ENCODE measurements at places on chromosomes 7 and 10.

DNA sequence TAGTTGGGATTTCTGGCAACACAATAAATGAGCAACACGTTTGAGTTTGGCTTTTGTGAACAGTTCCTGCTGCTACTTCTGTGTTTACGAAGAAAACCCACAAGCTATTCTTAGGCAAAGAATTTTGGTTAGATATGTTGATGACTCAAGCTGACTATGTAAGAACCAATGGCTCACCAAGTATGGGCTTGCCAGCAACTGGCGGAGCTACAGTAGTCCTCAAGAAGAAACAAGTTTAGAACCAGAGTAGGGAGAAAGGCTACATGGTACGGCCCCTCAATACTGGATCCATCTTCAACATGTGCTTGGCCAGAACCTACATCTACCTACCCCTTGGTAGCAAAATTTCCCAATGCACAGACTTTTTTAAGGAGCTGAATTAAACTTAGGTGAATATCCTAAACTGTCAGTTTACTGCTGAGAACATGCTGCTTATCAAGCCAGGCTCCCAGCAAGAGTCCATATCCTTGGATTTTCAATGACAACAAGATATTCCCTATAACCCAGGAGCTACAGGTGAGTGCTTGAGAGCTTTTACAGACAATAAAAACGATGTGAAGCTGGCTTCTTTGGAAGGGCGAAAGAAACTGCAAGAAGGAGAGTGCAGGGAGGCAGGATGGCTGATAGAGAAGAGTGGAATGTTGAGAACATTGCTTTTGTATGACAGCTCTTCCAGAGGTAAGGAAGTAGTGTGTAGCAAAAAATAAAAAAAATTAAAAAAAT lies 74.3 kb upstream of the ASAH2 start:
- DNase-seq = no peak

DNA sequence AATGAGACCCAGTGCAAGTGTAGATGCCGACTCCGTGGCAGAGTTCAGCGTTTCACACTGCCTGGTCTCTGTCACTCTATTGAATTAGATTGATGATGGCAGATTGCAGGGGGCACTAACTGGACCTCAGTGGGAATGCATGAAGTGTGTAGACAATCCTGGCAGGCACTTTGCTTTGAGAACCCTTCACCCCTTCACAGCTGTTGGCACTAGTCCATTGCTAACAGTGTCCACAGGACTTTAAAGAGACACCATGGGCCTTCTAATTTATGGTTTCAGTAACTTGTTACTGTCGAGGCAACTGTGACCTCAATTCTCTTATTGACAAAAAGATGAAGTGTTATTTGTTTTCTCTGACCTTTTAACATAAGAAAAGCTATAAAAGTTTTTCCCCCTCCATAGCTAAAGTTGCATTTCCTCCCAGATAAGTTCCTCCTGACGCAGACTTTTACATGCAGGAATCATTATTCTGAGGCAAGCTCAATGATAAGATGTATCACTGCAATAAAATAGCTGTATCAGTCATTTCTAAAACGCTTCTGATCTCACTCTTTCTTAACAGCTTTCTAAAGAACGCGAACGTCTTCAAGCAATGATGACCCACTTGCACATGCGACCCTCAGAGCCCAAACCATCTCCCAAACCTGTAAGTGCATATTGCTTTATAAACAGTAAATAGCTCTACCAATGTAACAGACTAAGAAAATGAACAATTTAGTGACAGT lies 238.9 kb downstream of the FOXP2 start:
- DNase-seq = no peak

DNA sequence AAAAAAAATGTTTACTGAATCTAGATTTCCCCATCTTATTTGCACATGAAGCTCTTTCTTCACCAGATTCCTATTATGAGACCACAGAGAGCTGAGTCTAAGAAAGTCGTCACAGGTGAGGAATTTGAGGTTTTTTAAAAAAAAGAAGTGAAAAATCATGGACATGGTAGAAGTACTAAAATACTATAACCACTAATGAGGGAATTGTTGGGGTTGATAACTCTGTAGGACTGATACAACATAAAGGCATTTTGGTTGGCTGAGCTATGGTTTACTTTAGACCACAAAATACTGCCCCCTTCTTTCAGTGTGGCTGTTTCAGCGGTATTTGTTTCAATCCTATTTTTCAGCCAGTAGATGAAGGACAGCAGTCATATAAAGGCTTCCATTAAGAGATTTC lies 1111.3 kb downstream of the TYW1 start:
- DNase-seq = no peak

DNA sequence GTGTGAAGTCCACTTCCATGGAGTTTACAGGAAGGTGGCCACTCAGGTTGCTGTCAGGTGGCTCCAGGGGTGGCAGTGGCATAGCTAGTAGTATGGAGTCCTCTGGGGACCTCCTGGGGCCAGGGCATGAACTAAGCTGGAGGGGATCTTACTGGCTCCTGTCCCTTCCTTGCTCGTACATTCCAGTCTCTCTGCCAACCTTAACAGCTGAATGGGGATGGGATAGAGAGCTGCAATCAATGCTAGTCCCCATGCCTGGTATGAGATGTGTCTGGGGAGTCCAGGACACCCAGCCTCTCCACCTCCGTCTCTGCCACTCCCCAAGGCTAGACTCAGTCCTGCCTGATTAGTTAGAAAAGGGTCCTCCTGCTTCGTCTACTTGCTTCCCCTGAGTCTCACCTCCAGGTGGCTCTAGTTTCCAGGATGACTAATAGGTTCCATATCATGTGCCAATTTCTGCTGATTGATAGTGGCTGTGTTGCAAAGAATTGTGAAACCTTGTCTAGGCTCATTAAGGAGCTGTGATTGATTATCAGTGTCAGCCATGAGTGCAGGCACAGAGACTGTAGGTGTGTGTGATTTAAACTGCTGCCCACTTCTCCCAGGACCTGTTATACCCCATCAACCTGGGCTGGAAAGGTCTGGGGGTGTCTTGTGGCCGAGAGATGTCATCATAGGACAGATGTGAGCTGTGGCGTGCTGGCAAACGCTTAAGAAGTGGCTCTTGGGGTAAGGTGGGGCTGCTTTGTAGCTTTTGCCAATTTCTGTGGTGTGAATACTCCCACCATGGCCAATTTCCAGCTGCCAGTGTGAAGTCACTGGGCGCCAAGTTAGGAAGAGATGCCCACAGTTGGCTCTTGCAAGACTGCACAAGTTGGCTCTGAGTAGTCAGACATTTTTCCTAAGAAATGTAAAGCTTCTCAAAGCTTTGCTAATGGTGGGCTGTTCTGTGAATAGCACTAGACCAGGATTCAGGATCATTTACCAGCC lies 59.8 kb downstream of the COL13A1 start:
- no peak for DNase-seq

GRCh38 chr10:28202941-28203352 lies 99.9 kb downstream of the MPP7 start:
- no peak for DNase-seq

GRCh38 chr7:139089118-139089517 lies 20.4 kb downstream of the ZC3HAV1 start:
- no peak for DNase-seq

DNA sequence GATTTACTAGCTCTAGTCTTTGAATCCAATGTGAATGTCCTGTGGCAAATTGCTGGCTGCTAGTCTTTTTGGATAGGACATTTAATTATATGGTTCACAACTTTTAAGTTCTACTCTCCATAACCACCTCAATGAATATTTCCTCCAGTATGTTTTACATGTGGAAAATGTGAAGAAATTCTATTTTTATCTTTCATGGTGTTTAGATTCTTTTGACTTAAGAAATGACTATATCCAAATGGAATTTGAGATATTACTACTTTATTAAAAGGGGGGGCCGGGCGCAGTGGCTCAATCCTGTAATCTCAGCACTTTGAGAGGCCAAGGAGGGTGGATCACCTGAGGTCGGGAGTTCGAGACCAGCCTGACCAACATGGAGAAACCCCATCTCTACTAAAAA lies 202.0 kb downstream of the ARL4A start:
- no peak for DNase-seq

DNA sequence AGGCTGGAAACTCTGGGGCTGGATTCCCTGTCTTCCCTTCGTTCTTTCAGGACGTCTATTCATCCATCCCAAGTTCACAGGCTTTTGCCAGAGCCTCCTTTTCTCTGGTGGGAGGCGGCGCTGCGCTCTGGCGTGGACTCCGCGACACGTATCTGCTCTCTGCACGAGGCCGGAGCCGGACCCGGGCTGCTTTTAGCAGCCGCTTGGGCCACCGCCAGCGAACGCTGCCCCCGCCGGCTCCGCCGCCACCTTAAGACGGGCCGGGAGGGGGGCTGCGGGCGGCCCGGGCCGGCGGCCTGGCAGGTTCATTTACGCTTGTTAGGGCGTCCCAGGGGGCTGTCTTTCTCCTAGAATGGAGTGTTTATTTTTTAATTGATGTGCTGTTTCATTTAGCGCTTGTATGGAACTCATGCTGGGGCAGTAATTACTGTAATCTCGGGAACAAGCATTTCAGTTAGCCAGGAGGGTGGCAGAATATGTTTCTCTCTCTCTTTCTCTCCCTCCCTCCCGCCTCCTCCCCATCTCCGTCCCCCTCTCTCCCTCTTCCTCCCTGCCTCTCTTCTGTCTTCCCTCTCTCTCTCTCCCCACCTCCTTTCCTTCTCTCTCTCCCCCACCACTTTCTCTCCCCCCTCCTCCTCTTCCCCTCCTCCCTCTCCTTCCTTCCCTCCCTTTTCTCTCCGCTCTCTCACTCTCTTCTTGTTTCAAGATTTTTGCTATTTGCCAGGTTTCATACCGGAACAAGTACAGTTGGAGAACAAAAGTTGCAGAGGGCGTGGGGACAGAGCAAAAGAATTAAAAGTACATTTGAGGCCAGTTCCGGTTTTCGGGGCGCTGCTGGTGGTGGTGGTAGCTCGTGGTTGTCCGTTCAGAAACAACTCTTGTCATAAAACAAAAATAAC lies 1.3 kb upstream of the FZD8 start:
- peak; percentile 12 for DNase-seq

DNA sequence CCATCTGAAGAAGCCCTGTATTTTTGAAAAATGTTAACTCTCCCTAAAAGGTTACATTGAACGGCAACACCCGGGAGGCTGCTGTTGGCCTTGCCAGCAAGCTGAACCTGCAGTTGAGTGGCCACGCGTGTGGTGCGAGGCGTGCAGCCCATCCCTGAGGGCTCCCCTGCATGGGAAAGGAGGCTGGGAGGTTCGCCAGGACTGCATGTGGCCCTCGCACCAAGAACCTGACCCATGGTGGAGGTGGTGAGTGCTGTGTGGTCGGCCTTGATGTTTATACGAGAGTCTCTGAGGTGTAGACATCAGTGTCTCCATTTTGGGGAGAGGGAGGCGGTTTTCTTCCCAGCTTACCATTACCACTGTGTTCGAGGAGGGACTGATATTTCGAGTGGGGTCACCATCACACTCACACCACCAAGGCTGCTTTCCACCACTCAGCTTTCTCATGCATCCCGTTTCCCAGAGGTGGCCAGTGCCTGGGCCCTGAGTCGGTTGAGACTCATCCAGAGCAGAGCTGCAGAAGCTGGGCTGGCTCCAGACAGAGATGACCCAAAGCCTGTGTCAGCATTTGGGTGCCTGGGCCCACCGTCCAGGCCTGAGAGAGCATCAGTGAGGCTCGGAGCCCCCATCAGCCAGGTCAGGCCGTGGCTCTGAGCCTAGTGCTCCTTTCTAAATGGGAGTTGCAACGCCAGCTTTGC lies 222.6 kb downstream of the EBF3 start:
- no peak for DNase-seq

GRCh38 chr10:71486484-71487114 lies 89.9 kb downstream of the CDH23 start:
- DNase-seq = peak; percentile 21

Data from germinal center (tissue), 1 donor.